ENCODE measurements at places on chromosomes 12 and 14. TPM values are rescaled to one million over a fixed set of nuclear protein-coding genes. Genes with fewer than 3 reads are reported as not detected.

DNAH10 gene
- 0.37 TPM for total RNA-seq

EML1 gene
- 1.7 TPM for total RNA-seq

NAV3 gene
- not detected for total RNA-seq

SAMD15 gene
- total RNA-seq: 0.25 TPM

CD163L1 gene
- not detected for total RNA-seq

SLC17A8 gene
- not detected for total RNA-seq

POTEG gene
- not detected for total RNA-seq

CNTN1 gene
- total RNA-seq: not detected

ZC3H10 gene
- 6.4 TPM for total RNA-seq

SPX gene
- total RNA-seq: 0.16 TPM

KRT2 gene
- not detected for total RNA-seq

TPPP2 gene
- total RNA-seq: not detected

SERPINA12 gene
- total RNA-seq: not detected

EFCAB11 gene
- 4.8 TPM for total RNA-seq

C12orf50 gene
- total RNA-seq: 0.11 TPM

DNA sequence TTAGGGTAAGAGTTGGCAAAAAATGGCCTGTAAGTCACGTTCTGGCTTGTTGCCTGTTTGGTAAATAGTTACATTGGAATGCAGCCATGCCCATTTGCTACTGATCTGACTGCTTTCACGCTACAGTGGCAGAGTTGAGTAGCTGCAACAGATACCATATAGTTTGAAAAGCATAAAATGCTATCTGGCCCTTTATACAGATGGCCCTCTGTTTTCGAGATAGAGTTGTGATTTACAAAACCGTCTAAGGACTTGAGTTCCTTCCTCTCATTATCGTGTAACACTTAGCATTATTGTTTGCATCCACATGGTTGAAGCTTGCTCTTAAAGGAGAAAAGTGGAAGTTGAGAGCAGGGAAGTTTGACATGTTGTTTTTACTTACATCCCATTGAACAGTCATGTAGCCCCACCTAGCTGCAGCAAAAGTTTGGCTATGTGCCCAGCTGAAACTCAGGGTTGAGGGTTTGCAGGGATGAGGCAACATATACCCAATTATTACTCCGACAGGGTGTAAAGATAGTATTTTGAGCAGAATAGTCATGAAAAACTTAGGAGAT, 11.3 kb upstream of the SCFD1 start:
- peak; percentile 57 for DNase-seq
- peaks cover 2% of the 10 kb centered on the region for H3K4me1 ChIP-seq
- no peak overlapping the region for H3K4me3 ChIP-seq
- H3K27ac ChIP-seq: no peak overlapping the region

- no peaks in the 10 kb centered on the region for H3K27me3 ChIP-seq
- no peak overlapping the region for H3K27ac ChIP-seq
- peak; percentile 59 for DNase-seq
- no peaks in the 10 kb centered on the region for H3K36me3 ChIP-seq
Measured at GRCh38 chr12:128387811-128388422, 120.9 kb downstream of the TMEM132C start.

DNA sequence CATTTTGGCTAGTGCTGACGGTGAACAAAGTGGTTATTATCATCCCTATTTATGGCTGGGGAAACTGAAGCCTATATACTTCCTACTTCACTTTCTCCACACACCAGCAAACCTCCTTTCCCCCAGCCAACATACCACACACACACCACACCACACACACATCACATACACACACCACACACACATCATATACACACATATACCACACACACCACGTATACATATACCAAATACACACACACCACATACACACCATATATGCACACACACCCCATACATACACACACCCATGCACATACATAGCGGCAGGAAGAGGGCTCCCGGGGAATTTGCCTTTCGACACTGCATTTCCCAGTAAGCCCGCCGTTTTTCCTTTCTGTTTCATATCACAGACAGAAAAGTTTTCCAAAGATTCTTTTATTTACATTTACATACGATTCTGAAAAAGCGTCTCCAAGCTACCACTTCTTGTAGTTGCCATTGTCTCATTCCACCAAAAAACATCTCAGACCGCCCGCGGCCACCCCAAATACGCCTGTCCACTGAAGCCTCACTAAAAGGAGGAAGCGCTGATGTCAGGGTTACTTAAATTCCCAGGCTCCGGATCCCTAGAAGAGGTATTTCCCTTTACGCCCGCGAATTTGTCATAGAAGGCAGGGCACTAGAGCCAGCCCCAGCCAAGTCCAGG, 823 bp upstream of the RAB5B start:
- no peak overlapping the region for H3K4me3 ChIP-seq
- H3K27me3 ChIP-seq: no peaks in the 10 kb centered on the region
- DNase-seq: peak; percentile 10

DNA sequence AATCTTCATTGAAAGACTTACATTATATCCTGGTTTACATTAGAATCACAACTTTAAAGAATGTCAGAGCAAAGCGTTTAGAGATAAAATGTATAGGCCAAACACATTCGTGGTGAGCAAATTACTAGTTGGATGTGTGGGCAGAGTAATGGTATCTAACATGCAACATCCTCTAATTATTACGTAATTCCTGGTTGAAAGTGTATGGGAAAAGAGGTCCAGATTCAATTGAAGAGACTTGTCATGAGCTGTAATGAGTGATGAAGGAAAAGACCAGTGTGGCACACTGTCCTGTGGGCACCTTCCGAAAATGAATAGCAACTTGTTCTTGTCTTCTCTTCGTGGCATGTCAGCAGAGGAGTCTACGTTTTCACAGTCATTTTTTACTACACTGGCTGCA, 192.8 kb downstream of the LRIG3 start:
- no peaks in the 10 kb centered on the region for H3K4me1 ChIP-seq
- no peak for DNase-seq
- no peak overlapping the region for H3K27ac ChIP-seq

- H3K36me3 ChIP-seq: peaks cover 27% of the 10 kb centered on the region
- H3K27me3 ChIP-seq: no peaks in the 10 kb centered on the region
- H3K4me1 ChIP-seq: peaks cover 54% of the 10 kb centered on the region
- no peak overlapping the region for H3K4me3 ChIP-seq
Measured at GRCh38 chr14:77372304-77372841, 4.5 kb downstream of the TMED8 start.

- no peak overlapping the region for H3K4me3 ChIP-seq
- H3K36me3 ChIP-seq: no peaks in the 10 kb centered on the region
- peaks cover 40% of the 10 kb centered on the region for H3K27me3 ChIP-seq
- DNase-seq: no peak
Measured at GRCh38 chr12:68267892-68268396, 14.5 kb upstream of the IL22 start.

DNA sequence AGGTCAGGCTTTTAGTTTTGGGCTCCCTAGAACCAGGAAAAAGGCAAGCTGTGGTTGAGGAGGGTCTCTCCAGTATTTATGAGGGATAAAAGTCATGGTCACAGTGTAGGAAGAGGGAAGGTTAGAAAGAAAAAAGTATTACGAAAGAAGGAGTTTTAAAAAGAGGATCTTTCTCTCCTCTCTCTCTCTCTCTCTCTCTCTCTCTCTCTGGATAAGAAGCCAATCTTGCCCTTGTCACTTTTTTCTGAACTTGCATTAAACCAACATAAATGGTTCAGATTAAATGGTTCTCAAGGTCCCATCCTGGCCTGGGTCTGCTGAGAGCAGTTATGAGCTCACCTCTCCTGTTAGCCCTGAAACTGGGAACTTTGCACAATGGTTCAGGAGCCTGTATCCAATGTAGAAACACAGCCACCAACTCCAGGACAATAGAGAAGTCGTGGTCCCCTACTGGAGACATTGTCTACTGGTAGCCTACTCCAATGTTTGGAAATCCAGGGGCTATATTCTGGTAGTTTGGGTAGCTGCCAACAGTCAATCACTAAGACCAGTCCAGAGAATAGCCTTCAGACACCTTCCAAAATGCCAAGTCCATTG, 131.9 kb downstream of the DAD1 start:
- no peak overlapping the region for H3K27ac ChIP-seq
- H3K36me3 ChIP-seq: no peaks in the 10 kb centered on the region
- H3K4me1 ChIP-seq: no peaks in the 10 kb centered on the region
- DNase-seq: no peak
- no peaks in the 10 kb centered on the region for H3K27me3 ChIP-seq

GRCh38 chr12:80709811-80710726, 2.6 kb downstream of the MYF6 start:
- H3K27ac ChIP-seq: no peak overlapping the region
- peaks cover 3% of the 10 kb centered on the region for H3K36me3 ChIP-seq
- H3K4me1 ChIP-seq: no peaks in the 10 kb centered on the region
- peaks cover 40% of the 10 kb centered on the region for H3K27me3 ChIP-seq
- DNase-seq: no peak
- H3K4me3 ChIP-seq: no peak overlapping the region

DNA sequence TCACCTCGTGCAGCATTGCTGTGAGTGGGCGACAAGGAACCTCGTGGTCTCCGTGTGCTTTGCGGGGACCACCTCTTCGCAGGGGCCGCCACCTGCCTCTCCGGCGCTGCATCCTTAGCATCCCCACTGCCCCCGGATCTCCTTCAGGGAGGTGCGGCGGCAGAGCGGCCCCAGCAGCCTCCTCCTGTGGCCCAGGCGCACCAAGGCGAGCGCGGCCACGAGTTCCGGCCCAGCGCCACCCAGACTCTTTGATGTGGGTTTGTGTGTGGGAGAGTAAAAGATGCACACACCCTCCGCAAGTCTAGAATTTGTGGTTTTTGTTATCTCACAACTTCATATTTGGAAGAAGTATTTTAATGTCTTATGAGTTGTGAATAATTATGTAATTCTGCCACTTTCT, 118.8 kb upstream of the DIO3 start:
- H3K27ac ChIP-seq: no peak overlapping the region
- H3K4me1 ChIP-seq: peaks cover 25% of the 10 kb centered on the region
- peak; percentile 76 for DNase-seq

DNA sequence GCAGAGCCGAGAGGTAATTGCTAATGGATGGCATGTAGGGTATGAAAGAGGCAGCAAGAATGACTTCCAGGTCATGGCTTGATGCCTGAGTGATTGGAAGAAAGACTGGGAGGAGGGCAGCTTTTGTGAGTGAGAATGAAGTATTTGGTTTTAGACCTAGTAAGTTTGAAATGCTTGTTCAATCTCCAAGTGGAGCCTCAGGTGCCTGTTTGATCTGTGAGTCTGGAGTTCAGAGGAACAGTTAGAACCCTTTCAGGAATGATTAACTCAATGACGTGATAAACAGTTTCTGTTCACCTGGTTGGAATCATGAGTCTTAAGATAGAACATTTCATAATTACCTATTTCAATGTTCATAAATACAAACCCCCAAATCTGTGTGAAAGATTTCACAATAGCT, 10.4 kb downstream of the KCNJ8 start:
- H3K4me1 ChIP-seq: no peaks in the 10 kb centered on the region
- no peak for DNase-seq
- peaks cover 5% of the 10 kb centered on the region for H3K27me3 ChIP-seq
- no peak overlapping the region for H3K4me3 ChIP-seq

- peak overlapping the region; percentile 96 for H3K27ac ChIP-seq
- peak overlapping the region; percentile 96 for H3K4me3 ChIP-seq
- no peaks in the 10 kb centered on the region for H3K27me3 ChIP-seq
- peaks cover 48% of the 10 kb centered on the region for H3K4me1 ChIP-seq
Measured at GRCh38 chr12:123713823-123714585, 1.9 kb downstream of the ATP6V0A2 start.

- no peaks in the 10 kb centered on the region for H3K36me3 ChIP-seq
- peaks cover 3% of the 10 kb centered on the region for H3K4me1 ChIP-seq
- H3K27ac ChIP-seq: no peak overlapping the region
- no peak overlapping the region for H3K4me3 ChIP-seq
- no peak for DNase-seq
- peaks cover 2% of the 10 kb centered on the region for H3K27me3 ChIP-seq
Measured at GRCh38 chr12:2243275-2243674, 190.5 kb downstream of the CACNA1C start.

DNA sequence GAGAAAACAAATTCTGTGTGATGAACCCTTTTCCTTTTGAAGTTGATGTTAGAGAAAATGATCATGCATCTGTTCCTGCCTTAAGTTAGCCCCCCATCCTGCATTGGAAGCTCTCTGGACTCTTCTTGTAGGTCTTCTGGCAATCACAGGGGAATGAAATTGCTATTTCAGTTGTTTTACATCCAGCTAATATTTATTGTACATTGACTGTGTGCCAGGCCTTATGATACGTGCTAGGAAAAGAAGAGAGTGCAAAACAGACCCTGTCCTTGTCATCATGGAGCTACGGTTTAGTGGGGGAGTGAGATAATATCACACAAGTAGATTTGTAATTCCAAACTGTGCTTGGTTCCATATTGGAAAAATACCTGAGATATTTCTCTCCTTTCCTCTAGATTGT, 118.6 kb downstream of the TGFB3 start:
- DNase-seq: no peak
- no peak overlapping the region for H3K4me3 ChIP-seq
- no peaks in the 10 kb centered on the region for H3K27me3 ChIP-seq
- H3K36me3 ChIP-seq: peaks cover 6% of the 10 kb centered on the region
- H3K27ac ChIP-seq: no peak overlapping the region

- DNase-seq: no peak
- no peak overlapping the region for H3K27ac ChIP-seq
- no peaks in the 10 kb centered on the region for H3K27me3 ChIP-seq
- no peaks in the 10 kb centered on the region for H3K4me1 ChIP-seq
Measured at GRCh38 chr14:31340297-31341063, 79.9 kb downstream of the HEATR5A start.

DNA sequence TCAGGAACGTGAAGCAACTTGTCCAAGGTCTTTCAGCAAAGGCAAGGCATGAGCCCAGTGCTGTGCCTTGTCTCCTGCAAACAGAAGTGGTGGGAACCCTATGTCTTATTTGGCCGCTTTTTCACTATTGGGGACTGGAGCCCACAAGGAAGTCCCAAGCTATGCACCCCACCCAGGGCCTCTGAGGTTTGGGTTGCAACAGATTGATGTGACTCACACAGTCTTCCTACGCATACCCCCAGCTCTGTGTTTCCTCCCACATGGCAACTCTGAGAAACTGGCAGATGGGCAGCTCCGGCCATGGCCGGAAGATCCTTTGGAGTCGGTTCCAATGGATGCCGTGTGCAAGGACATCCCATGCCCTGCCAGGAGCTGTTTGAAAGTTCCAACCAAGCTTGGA, 28.3 kb upstream of the CMKLR1 start:
- H3K36me3 ChIP-seq: no peaks in the 10 kb centered on the region
- no peaks in the 10 kb centered on the region for H3K4me1 ChIP-seq
- H3K4me3 ChIP-seq: no peak overlapping the region
- peaks cover 2% of the 10 kb centered on the region for H3K27me3 ChIP-seq

- H3K27ac ChIP-seq: no peak overlapping the region
- H3K27me3 ChIP-seq: peaks cover 10% of the 10 kb centered on the region
- no peak overlapping the region for H3K4me3 ChIP-seq
- DNase-seq: no peak
- peaks cover 26% of the 10 kb centered on the region for H3K4me1 ChIP-seq
Measured at GRCh38 chr14:92902726-92903125, 20.2 kb upstream of the CHGA start.

DNA sequence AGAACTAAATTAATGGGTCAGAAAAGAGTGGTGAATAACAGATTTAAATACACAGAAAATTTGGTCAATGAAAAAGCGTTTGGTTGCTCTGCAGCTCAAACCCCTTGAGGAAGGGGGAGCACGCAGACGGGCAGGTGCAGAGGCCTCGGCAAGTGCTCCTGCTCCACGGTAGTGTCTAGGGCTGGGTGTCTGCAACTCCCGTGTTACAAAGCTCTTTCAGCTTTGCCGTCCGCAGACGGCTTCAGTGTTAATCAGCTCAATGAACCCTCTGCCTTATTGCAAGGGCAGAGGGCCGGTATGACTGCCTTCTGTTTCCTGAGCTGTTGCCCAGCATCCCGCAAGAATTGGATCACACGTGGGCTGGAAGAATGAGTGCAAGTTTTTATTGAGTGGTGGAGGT, 125.7 kb upstream of the TRHDE start:
- H3K27me3 ChIP-seq: no peaks in the 10 kb centered on the region
- no peak for DNase-seq
- H3K4me1 ChIP-seq: no peaks in the 10 kb centered on the region
- no peak overlapping the region for H3K27ac ChIP-seq
- no peak overlapping the region for H3K4me3 ChIP-seq
